ENCODE measurements at places on chromosomes 1 and 21.

DNA sequence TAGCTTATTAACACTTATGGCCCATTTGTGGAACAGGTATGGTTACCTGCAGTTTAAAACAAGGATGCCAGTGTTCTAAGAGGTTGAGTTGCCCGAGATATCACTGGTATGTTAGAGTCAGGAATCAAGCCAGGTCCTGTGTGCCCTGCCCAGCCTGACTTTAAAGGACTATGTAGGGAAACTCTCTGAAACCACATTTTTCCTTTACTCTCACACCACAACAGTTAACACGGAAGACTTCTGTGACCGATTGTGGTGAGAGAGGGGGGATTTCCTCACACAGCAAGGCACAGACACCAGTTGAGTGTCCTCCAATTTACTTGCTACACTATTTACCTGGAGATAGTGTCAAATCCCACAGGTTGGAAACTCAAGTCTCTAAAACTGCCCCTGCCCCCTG is 47.8 kb downstream of the UCK2 start:
- DNase-seq = peak; percentile 10

GRCh38 chr1:210027994-210028393 is 90.0 kb downstream of the SYT14 start:
- DNase-seq = no peak

DNA sequence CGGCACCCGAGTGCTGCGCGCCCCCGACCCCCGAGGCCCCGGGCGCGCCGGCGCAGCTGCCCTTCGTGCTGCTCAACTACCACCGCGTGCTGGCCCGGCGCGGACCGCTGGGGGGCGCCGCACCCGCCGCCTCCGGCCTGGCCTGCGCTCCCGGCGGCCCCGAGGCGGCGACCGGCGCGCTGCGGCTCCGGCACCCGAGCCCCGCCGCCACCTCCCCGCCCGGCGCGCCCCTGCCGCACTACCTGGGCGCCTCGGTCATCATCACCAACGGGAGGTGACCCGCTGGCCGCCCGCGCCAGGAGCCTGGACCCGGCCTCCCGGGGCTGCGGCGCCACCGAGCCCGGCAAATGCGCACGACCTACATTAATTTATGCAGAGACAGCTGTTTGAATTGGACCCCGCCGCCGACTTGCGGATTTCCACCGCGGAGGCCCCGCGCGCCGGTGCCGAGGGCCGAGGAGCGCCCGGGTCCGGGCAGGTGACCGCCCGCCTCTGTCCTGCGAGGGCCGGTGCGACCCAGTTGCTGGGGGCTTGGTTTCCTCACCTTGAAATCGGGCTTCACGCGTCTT is 49.0 kb downstream of the SIM2 start:
- peak; percentile 62 for DNase-seq

DNA sequence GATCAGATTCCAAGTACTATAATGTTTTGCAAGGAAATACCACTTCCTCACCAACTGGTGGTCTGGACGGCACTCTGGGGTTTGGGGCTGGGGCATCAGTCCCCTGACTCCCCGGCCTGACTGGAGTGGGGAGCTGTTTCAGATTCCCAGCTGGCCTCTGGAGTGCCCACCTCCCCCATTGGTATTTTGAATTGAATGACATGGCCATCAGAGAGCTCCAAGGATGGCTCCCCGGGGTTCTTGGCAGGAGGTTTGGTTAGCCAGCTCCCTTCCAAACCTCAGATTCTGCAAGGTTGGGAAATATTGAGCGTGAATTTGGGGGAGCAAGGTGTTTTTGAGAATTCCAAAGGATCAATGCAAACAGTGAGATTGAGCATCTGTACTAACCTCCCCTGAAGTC is 2.2 kb upstream of the INAVA start:
- DNase-seq = no peak

- DNase-seq = no peak
These were observed 109.6 kb upstream of the ZNF678 start for GRCh38 chr1:227453631-227454355.

DNA sequence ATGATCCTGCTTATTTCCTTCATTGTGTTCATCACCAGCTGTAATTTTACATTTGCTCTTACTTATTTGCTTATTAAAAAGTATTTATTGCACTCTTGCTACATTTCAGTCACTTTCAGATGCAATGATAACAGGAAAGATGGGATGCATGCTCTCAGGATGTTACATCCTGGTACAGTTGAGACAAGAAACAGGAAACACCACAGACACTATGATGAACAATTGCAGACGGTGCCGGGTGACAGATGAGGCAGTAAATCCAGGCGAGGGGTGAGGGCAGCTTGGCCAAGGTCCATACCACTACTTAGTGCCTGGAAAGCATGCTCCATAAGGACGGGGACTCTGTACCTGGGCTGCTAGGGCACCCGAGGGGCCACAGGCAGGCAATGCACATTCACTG is 156.6 kb upstream of the RAB4A start:
- no peak for DNase-seq

- DNase-seq = no peak
These were observed 2.6 kb downstream of the BCAR3 start for GRCh38 chr1:93678946-93679480.

- DNase-seq = no peak
These were observed 4.9 kb upstream of the ZP4 start for GRCh38 chr1:237895630-237896029.

DNA sequence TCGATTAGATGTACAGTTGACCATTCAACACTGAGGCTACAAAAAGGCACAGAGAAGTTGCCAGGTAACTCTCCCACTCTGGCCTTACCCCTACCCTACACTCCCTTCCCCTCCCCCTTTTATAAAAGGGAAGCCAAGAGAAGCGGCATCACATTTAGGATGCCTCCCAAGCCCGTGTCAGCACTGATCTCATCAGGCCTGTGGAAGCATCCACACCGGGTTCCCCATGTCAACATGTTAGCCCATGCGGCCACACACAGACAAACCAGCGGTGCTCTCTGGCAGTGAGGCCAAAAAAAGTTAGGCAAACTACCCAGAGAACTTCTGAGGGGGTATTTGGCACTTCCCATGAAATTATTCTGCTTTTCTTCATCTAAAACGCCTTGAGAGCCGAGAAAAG is 29.9 kb downstream of the BCAR3 start:
- no peak for DNase-seq

- DNase-seq = no peak
These were observed 51.4 kb downstream of the LEPR start for GRCh38 chr1:65471861-65472332.

GRCh38 chr21:46124926-46125845 is 27.3 kb downstream of the COL6A2 start:
- DNase-seq = no peak

DNA sequence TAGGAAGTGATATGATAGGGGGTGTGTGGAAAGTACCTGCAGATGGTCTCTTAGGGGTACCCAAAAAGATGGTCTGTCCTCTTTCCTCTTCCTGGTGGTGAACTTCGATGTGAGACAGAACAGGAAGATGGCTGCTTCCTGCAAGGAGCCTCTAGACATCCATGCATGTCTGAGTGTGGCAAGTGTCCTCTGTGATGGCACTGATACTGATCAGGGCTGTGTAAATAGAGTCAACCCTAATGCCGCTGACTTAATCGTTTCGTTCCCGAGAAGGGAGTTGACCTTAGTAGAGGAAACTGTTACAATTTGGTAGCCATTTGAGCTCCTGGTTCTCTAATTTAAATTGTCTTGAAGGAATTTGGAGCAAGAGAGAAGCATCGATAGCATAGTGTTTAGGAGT is 168.6 kb downstream of the VPS13D start:
- DNase-seq = no peak

- DNase-seq = no peak
These were observed 25.4 kb upstream of the TENT5C start for GRCh38 chr1:117580436-117580835.

GRCh38 chr1:28170001-28170596 is 6.4 kb downstream of the PTAFR start:
- no peak for DNase-seq

DNA sequence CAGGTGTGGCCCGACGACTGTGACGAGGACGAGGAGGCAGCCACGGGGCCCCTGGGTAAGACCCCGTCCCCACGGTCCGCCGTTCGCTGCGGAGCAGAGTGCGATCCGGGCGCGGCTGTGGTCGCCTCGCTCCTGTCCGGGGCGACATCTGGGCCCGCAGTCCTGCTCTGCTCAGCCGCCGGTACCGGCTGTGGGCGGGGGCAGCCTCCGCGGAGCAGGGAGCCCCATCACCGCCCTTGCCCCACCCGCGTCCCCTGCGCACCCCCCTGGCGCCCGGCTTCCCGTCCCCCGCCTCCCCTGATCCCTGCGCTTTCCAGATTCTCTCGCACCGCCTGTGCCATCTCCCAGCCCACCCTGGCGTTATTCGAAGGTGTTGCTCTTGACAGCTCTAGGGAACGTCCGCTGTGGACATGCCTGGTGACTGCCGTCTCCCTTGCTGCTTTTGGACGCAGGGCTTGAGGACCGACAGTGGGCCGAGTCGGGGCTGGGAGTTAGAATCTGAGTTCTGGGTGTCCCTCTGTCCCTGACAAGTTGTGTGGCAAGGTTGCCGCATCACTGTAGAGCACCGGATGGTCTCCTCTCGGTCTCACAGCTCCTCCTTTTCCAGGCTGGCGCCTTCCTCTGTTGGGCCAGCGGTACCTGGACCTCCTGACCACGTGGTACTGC is 596 bp downstream of the TOR3A start:
- peak; percentile 34 for DNase-seq

DNA sequence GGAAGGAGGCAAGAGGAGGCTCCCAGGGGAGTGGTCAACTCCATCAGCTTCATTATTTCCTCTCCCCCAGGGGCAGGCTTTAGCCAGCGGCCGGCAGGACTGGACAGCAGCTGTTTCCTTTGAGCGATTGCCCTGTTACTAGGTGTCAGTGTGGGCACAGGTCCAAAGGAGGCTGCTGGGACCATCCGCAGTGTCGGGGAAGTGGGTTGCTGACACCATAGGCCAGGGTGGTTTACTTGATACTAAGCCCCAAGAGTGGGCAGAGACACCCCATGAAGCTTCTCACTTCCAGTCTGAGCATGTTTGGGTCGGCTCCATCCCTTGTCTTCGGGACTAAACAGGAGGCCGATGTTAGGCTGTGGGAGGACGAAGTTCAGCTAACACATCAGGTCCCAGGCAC is 63.6 kb downstream of the KAZN start:
- DNase-seq = no peak

DNA sequence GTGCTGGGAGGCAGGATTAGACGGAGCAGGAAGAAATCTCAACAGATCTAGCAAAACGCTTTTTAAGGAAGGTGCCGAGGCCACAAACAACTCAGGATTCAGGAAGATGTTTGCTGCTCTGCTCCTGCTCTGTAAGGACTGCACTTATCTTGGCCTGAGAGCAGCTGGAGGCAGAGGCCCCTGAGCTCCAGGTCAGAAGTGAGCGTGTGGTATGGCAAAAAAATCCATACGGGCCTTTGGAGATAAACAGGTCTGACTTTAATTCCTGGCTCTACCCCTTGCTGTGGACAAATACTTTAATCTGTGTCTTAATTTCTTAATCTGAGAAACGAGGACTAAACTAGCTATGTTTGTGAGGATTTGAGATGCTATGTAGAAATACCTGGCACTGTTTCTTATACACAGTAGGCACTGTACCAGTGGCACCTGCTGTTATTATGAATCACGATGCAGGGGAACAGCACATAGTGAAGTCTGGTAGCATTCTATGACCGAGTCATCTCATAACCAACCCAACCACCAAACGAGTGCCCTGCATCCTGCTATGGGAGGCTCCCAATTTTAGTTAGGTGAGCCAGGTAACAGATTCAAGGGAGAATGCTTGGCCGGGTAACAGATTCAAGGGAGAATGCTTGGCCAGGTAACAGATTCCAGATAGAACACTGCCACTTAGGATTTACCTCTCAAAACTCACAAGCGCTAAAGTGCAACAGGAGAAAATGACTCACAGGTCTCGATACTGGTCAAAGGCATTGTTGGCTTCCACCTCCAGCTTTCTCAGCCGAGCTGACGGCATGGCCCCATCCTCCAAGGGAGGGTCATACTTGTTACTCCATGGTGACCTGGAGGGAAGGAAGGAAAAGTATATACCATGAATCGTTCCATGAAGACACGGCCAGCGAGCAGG is 65.9 kb downstream of the SLC66A1 start:
- peak; percentile 59 for DNase-seq

- no peak for DNase-seq
These were observed 4.6 kb upstream of the UMODL1 start for GRCh38 chr21:42066521-42066920.

DNA sequence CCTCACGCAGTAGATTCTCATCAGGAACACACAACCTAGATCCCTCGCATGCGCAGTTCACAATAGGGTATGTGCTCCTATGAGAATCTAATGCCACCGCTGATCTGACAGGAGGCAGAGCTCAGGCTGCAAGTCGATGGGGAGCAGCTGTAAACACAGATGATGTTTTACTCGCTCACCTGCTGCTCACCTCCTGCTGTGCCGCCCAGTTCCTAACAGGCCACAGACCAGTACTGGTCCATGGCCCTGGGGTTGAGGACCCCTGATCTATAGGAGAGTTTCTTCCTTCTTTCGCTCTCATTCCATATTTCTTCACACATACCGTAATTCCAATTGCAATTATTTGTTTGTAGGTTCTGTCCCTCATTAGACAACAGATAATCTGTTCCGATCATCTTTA is 103.4 kb downstream of the CLEC20A start:
- DNase-seq = no peak

DNA sequence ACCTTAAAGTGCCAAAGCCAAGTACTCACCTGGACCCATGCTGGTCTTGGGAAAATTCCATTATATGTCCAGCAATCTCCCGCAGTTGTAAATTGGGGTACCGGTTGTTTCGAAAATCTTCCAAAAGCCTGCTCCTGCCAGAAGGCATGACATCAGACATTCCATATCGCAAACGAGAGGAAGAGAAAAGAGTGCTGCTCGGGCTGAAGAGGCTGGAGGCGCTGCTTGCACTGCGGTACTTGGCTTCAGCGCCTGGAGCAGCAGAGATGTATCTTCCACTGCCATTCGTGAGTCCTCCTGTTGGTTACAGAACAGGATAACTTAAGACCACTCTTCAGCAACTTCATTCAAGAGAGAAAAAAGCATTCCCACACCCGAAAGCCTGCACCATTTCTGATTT is 45.1 kb upstream of the SDC3 start:
- no peak for DNase-seq

- DNase-seq = no peak
These were observed 24.3 kb upstream of the PLEKHG5 start for GRCh38 chr1:6515771-6516170.

- DNase-seq = peak; percentile 25
These were observed 65.3 kb downstream of the ZNF697 start for GRCh38 chr1:119582801-119583200.

Data from activated CD4-positive, alpha-beta T cell treated with anti-CD3 and anti-CD28 coated beads, Interleukin-2, amount 50 U/mL, for 48 hours (primary cell).